ENCODE measurements at places on chromosomes 3 and 15. TPM values are rescaled to one million over a fixed set of nuclear protein-coding genes. Genes with fewer than 3 reads are reported as not detected.

DNA sequence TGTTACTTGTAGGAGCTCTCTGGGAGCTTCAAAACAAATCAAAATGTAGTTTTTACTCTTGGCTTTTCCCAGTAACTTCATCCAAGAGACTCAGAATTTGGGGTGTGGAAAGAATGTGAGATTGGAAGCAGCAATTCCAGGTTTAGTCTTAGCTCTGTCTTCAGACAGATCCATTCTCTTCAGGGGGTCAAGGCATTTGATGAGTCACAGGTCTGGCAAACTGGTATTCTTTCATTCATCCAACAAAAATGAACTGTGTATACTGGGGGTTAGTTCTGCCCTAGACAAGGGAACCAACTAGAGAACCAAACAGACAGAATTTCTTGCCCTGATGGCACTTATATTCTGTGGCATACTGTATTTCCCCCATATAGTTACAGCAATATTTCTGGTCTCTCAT, 36.3 kb upstream of the CADPS start:
- DNase-seq, result no peak

GRCh38 chr3:185318141-185318540, 44.8 kb upstream of the MAP3K13 start:
- no peak for DNase-seq

DNA sequence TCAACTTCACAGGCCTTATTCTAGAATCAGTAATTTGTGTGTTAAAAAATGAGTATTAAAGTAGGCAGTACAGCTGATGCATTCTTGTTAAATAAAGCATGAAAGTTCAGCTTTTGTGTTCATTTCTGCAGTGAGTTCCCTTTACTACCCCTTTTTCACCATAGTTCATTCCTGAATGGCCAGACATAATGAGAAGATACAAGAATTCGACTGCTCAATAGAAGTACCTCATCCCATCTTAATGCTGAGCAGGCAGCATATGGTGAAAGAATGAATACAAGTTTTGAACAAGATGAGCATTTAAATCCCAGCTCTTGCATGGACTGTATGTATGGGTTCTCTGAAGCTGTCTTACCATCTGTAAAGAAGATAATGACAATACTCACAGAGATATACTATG, 647.6 kb upstream of the TGFBR2 start:
- DNase-seq, result no peak

- DNase-seq, result no peak
These were observed 47.8 kb downstream of the FNDC3B start for GRCh38 chr3:172087198-172087597.

GRCh38 chr3:9201266-9201665, 48.2 kb downstream of the SRGAP3 start:
- DNase-seq, result no peak

GRCh38 chr3:138442433-138442832, 8.0 kb downstream of the ESYT3 start:
- no peak for DNase-seq

DNA sequence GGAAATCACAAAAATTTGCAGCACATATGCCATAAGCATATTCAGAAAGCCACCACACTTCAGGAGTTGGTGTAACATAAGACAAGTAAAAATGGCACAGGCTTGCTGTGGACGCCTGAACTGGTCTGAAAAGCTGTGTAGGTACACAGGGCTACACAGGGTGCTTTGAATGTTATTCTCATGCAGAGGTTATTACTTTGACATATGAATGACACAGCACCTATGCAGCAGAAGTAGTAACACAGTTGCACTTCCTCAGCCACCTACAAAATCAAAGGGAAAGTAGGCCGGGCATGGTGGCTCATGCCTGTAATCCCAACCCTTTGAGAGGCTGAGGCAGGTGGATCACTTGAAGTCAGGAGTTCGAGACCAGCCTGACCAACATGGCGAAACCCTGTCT, 54.5 kb downstream of the OSBPL10 start:
- no peak for DNase-seq

DNA sequence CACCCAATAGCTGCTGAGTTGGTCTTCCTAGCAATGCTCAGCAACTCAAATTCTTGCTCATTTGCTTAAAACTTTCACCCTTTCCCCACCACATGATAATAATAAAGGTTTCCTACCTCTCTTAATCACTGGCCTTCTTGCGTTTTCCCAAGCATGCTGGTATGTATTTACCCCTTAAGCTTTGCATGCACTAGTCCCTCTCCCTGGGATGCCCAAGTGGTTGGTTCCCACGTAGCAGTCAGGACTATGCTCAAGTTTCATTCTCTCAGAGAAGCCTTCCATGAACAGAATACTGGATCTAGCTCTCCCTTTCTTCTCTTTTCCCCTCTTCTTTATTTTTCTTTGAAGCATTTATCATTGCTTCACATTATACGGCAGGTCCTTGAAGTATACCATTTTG, 108.8 kb downstream of the KBTBD8 start:
- no peak for DNase-seq

DNA sequence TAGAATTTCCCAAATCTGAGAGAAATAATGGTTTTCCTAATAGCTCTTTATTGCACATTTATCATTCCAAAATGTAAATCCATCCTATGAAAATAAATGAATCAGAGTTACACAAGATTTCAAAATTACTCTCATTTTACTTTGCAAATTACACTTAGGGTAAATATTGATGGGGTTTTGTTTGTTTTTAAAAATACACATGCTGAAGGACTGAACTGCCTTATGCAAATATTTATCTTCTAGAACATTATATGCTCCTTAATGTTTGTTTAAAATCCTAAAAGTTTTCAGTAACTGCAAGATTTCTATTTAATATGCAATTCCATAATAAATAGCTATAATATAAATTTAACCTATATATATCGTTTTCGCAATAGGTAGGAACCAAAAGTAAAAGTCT, 38.2 kb downstream of the FOXP1 start:
- DNase-seq, result no peak

- DNase-seq, result peak; percentile 12
These were observed 150.6 kb downstream of the ADAMTS17 start for GRCh38 chr15:100191161-100191560.

- no peak for DNase-seq
These were observed 254.0 kb upstream of the IL12A start for GRCh38 chr3:159734681-159735080.

DNA sequence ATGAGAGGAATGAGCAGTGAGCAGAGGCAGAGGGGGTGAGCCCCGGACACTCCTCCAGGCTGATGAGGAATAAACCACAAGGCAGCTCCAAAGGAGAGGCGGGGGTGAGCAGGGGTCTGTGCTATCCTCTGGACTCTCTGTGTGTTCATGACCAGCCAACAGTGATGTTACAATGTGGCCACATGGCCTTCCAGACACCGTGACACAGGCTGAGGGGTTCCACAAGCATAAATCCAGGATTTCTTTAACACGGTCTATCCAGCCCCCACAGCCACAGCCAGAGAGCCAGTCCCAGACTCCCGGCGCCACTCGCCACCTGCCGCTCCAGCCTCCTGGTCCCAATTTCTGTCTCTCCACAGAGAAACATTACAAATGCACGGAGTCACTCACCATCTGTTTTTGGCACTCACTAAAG, 24.4 kb downstream of the XXYLT1 start:
- no peak for DNase-seq

DNA sequence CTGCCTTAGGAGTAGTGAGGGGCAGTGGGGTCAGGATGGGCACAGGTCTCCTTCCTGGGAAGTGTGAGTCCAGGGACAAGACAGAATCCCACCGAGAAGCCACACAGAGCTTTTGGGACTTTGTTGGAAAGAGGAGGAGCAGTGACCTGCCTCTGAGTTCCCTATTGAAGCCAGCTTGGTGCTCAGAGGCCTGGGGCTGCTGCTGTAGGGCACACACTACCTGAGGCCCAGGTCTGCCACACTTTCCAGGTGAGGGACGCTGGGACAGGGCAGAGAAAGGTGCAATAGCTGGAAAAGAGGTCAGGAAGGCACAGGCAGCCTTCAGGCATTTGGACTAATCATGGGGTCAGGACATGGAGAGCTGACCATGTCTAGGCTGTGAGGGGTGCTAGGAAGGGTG, 67.7 kb downstream of the SCN5A start:
- DNase-seq, result no peak

DNA sequence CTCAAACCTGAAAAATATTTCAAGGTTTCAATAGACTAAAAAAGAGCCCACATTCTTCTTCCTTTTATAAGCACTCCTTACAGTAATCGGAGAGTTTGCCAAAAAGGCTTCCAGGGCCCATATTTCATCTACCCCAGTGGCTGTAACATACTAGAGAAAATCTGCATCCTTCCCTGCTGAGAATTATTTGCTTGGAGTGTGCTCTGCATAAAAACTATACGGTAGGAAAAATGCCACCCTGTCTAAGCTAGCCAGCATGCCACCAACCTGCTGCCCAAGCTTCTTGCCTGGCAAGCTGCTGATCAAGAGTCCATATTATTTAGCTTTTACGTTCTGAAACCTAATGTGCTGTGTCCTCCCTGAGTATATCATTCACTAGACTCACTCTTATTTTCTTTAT, 107.1 kb downstream of the FGF12 start:
- no peak for DNase-seq

DNA sequence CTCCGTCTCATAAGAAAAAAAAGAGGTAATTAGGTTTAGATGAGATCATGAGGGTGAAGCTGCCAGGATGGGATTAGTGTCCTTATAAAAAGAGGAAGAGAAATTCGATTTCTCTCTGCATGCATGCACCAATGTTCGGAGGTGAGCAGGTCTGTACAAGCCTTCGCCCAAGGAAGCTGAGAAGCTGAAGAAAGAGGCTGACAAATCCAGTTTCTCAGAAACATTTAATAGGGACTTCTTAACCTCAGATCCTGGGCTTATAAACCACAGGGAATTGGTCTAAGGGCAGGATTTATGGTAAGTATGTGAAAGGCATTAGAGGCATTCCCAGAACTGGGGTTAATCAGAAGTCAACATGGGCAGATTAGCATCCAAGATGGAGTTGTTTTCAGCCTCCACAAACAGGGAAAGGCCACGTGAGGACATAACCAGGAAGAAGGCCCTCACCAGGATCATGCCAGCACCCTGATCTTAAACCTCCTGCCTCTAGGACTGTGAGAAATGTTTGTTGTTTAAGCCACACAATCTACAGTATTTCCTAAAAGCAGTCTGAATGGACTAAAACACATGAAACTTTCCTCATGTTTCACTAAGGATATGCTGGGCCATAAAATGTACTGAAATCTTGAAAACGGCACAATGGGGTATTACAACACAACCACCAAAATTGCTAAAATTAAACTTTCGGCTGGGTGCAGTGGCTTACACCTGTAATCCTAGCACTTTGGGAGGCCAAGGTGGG, 11.3 kb downstream of the SHISA5 start:
- DNase-seq, result no peak

DNA sequence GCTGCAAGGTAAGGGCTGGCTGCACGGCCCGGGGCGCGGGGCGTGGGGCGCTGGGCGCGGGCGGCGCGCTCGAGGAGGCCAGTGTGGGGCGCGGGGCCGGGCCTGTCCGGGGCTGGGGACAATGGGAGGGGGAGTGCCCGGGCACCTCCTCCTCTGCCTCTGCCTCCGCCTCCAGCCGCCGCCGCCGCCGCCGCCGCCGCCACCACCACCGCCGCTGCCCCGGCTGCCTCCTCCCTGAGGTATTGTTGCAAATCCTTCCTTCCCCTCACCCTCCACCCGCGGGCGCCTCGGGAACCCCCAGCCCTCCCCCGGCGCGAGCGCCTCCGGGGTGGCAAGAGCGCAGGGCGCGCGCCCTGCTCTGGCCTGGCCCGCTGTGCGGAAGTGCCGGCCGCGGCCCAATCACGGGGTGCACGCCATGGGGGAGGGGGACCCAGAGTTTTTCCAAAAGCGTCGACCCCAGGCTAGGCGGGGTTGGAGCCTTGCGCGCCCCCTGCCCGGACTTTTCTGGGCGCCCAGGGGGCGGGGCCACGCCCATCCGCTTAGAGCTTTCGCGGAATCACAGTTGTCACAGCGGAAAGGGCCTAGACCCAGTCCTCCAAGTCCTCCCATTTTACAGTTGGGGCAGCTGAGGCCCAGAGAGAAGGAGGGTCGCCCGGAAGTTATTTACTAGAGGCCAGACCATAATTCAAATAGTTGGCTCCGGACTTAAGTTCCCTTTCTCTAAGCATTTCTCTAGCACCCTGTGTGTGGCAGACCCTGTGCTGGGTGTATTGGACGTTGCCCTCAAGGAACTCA, at the start of gene LPP:
TSS of gene LPP (plus strand) at position 144 of the 795 bp plus-strand sequence. CDS start 251,964 bp downstream, outside the sequence.
- DNase-seq, result peak; percentile 70

GRCh38 chr3:127784283-127784682, 38.0 kb downstream of the MGLL start:
- no peak for DNase-seq

- no peak for DNase-seq
These were observed 8.1 kb downstream of the RMDN3 start for GRCh38 chr15:40746916-40747418.

DNA sequence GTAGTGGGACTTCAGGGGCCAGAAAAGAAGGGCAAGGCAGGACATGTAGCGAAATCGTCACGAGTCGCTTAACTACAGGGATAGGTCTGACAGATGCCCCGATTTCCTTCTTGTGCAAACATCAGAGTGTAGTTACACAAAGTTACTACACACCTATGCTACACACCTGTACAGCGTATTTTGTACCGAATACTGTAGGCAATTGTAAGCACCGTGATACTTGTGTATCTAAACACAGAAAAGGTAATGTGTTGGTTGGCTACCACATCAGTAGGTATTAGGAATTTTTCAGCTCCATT, 515 bp upstream of the MTHFS start:
- no peak for DNase-seq

DNA sequence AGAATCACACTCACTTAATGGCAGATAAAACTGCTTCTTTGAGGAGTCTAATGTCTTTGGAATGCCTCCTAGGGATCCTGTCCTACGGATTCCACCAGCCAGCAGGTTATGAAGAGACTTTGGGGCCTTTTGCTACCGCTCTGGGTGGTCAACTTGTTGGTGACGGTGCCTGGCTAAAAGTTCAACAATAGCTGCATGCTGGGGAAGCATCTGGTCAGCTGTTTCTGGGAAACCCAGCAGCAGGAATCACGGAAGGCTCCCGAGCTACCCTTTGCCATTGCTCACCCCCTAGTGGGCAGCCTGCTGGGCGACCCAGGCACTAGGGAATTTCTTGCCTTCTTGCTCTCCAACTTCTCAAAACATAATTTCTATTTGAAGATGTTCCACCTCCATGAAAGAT, 263.3 kb downstream of the NEK10 start:
- no peak for DNase-seq

DNA sequence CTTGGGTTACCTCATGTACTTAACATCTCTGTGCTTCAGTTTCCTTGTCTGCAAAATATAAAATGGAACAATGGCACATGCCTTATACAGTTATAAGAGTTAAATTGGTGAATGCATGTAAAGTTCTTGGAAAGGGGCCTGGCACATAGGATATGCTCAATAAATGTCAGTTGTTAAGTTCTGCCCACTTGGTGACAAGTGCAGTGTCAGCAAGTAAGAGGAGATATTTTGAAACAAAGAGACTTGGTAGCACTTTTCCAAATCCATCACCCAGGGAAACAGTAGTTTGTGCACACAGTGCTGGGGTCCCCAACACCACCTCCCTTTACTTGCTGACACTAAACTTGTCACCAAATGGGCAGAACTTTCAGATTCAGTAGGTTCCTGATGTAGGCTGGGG, 19.1 kb downstream of the LRRC31 start:
- no peak for DNase-seq

Gene ZIC1
- not detected for polyA plus RNA-seq

Gene FBXO40
- polyA plus RNA-seq, result not detected

Gene NAA50
- polyA plus RNA-seq, result 45.4 TPM

Gene GUCA1C
- polyA plus RNA-seq, result 2.7 TPM

Gene SLC51A
- polyA plus RNA-seq, result 6.5 TPM

Gene BDH1
- polyA plus RNA-seq, result 49.6 TPM

Gene RBP2
- 13.5 TPM for polyA plus RNA-seq

Gene KNG1
- polyA plus RNA-seq, result 710 TPM

Gene RHCG
- 373 TPM for polyA plus RNA-seq

Gene DPPA2
- polyA plus RNA-seq, result not detected

Gene KLHL40
- polyA plus RNA-seq, result not detected

Gene CLEC3B
- polyA plus RNA-seq, result 284 TPM

Gene SAXO2
- polyA plus RNA-seq, result 5.1 TPM

Gene NEK11
- 7.9 TPM for polyA plus RNA-seq
